Pons (tissue), 1 donor: ENCODE measurements at places on chromosomes 6 and 20.
A peak's percentile ranks its signal among the peaks of the same experiment; 100 is the strongest.

- no peak for DNase-seq
These were observed 13.8 kb downstream of the UCKL1 start for GRCh38 chr20:63942250-63942951.

GRCh38 chr6:47446669-47447330, 30.8 kb upstream of the CD2AP start:
- DNase-seq = no peak

DNA sequence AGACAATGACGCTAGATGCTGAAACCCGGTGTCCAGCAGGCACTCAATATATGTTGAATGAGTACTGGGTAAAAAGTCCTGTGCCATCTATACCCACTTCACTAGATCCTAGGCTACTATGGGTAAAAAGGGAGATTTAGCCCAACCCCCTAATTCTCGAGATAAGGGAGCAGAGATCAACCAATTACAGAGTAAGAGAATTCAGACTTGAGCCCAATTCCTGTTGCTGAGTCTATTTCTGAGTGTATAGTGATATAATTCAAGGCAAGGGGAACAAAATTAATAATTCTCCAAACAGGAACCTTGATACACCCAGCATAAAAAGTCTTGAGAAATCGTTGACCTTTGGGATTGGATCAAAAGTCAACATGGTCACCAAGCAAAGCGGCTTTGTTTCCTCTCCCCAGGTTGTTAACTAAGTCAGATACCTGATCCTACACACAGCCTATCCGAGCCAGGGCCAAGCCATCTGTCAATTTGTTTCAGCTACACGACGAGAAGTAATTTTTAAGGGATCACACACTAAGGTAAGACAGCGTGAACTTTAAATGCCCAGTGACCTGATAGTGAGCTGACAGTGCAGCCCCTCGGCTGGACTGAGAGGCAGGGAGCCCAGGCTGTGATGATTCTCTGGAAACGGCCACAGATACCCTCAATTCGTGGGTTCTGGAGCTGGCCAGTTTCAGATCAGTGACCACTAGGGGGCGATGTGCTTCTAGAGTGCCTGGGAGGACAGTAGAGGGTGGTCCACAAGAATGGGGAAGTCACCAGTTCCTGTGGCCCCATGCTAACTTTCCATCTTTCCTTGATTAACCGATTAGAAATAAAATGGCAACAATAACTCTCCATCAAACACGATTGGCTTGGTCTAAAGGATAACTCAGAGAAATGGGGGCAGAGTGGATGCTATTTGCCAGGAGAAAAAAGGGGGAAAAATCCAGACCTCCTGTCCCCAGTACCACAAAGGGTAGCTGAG, 46.2 kb downstream of the SLC22A23 start:
- peak; percentile 81 for DNase-seq

DNA sequence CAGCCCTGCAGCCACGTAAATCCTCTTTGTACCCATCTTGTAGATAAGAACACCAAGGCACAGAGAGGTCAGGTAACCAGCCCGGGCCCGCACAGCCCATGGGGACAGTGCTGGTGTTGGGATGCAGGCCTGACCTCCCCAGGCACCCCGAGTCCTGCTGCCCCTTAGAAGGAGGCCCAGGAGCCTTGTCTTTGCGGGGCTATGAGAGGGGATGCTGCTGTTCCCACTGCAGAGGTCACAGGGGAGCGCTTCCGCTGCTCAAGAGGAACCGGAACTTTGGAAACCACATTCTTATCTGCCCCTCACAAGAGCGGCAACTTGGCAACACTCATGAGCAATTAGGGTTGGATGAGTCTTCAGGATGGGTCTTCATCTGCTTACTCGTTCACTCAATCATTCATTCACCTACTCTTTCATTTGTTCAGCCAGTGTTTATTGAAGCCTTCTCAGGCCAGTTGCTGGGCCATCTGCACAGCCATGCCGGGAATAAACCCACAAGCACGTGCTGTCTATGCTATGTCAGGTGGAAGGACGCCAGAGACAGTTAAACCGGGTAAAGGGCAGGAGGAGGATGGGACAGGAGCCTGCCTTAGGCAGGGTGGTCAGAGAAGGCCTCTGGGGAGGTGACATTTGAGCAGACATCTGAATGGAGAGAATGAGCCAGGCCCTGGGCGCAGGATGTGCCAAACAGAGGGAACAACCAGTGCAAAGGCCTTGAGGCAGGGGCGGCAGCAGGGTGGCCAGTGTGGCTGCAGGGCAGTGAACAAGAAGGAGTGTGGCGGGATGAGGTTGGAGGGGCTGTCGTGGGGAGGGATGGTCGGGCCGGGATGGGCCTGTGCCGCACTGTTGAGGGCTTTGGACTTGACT, 60.8 kb downstream of the RBM38 start:
- DNase-seq = no peak

GRCh38 chr6:24898676-24899075, 37.1 kb downstream of the RIPOR2 start:
- DNase-seq = no peak

DNA sequence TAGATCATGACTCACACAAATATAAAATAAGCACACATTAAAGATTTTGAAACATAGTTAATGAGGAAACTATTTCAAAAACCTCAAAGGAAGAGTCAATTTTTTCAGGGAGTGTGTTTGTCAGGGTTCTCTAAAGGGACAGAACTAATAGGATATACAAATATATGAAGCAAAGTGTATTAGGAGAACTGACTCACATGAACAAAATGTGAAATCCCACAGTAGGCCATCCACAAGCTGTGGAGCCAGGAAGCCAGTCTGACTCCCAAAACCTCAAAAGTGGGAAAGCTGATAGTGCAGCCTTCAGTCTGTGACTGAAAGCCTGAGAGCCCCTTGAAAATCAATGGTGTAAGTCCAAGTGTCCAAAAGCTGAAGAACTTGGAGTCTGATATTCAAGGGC, 898.0 kb upstream of the EYS start:
- DNase-seq = no peak

DNA sequence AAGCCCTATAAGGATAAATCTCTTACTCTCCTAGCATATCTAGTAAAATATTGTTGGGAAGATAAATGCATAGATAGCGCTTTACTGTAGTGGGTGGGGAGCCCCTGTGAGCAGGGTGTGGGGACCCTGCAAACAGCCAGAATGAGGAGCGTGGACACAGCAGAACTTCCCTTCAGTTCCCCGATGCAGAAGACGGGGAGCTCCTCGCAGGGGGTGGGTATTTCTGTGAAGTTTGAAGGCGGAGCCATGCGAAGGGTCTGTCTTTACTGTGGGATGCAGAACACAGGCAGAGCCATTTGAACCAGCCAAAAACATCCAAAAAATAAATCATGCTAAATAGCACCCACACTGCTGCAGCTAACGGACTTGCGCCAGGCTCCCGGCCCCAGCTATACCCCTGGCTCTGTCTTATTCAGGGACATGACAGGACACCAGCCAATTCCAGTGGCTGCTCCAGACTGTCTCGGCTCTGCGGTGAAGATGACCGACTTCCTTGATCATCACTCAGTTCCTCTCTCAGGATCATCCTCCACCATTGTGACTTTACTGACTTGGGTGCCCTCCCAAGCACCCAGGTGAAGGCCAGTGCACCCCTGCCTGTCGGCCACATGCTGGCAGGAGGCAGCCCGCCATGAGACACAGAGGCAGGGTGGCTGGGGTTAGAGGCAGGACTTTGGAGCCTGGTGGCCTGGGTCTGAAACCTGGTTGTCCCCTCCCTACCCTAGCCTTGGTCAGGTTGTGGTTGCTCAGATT, 134.5 kb downstream of the SMOC2 start:
- no peak for DNase-seq

DNA sequence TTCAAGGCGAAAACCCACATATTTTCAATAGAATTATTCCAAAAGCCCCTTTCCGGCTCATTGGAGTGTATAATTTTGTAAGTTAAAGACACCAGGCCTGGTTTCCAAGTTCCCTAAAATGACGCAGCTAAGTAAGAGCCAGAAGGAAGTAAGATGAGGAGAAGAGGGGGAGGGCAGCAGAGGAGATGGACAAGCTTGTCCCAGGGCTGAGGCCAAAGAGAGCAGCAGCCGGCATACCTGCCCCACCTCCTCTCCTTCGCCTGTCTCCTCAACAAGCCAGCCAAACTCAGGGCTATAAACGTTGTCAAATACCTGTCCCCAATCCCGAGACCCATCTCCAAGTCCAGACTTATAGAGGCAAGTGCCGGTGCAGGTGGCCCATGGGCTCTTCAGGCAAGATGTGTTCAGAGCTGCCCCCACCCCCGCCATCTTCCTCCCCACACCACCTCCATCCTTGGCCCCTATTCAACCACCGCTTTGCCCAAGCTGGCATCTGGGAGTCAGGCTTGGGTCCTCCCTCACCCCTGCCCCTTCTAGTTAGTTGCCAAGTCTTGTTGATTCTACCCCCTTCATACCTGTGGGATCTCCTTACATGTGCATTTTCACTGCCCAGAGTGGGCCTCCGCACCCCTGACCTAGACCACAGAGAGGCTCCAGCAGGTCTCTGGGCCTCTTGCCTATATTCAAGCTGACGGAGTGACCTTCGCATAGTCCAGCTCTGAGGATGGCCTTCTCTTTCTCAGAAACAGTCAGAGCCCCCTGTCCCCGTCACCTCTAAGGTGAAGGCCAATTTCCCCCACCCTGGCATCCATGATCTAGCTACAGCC, 75.7 kb upstream of the SIRPA start:
- peak; percentile 72 for DNase-seq

- no peak for DNase-seq
These were observed 757 bp upstream of the SAMD3 start for GRCh38 chr6:130223508-130223907.

DNA sequence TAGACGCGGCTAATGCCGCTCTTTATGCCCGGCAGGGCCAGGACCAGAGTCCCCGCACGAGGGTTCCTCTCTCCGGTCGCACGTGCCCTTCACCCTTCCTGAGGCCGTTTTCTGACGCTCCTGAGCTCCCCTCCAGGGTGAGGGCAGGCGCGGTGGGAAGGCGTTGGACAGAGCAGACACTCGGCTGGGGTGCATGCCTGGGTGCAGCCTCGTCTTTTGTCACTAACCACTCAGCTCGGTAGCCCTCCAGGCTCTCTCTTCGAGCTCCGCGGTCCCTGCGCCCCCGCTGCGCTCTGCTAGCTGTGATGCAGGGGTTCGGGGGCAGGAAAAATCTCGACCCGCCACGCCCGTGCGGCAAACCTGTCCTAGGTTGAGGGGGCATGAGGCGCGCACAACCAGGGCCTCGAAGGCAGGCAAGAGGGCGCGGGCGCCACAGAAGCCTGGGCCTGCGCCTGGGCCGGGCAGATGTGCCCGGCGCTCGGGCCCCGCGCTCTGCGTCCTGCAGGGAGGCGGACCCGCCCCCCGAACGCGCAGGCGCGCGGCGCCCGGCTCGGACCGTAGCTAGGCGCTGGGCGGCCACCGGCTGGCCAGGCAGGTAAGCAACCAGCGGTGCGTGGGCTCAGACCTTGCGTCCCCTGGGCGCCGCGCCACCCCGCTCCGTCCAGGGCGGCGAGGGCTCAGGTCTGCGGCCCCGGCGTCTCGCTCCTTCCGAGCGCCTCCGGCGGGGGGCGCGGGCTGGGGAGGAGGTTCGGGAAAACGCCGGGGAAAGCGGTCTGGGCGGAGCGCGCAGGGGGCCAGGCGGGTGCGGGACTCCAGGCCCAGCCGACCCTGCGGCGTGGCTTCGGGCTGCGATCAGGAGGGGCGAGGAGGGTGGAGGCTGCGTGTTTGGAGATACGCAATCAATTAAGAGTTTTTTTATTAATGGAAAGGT, at the start of gene L3MBTL1:
TSS of gene L3MBTL1 (plus strand) at position 548 of the 931 bp plus-strand sequence. CDS start 5,807 bp downstream, outside the sequence.
- DNase-seq = no peak

GRCh38 chr6:35042031-35042815, 98.9 kb downstream of the TCP11 start:
- DNase-seq = no peak

GRCh38 chr6:5723841-5724691, 282.7 kb downstream of the NRN1 start:
- DNase-seq = peak; percentile 72

DNA sequence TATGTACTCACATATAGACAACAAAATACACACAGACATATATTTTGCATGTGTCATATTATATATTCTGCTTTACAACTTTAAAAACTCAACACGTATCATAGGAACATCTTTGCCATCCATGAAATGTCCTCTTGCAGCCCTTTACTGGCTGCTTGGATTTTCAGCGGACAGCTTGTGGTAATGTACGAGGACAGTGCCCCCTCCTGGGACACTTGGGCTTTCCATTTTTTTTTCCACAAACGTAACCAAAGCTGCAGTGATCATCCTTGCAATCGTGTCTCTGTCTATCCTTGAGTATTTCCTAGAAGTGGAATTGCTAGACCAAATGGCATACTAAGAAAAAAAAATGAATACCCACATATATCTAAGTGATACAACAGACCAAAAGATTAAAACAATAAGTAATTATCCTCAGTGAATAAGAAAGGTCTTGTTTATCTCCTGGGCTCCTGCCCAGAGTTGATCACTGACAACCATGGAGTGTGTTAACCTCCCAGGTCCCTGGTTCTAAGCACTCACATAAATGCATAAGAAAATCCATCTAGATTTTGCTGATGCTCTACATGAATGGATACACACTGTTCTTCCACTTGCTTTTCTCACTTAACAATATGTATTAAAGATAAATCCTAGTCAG, 18.1 kb downstream of the BPI start:
- peak; percentile 90 for DNase-seq

- DNase-seq = no peak
These were observed 119.2 kb downstream of the MRPL14 start for GRCh38 chr6:44007818-44008621.

- peak; percentile 60 for DNase-seq
These were observed 7.0 kb downstream of the RCAN2 start for GRCh38 chr6:46484081-46484820.

- no peak for DNase-seq
These were observed 185.7 kb downstream of the MTHFD1L start for GRCh38 chr6:151051164-151051563.

GRCh38 chr6:166815629-166816028, 140.7 kb downstream of the RNASET2 start:
- no peak for DNase-seq

- no peak for DNase-seq
These were observed 436.8 kb upstream of the IRAK1BP1 start for GRCh38 chr6:78430521-78430920.

DNA sequence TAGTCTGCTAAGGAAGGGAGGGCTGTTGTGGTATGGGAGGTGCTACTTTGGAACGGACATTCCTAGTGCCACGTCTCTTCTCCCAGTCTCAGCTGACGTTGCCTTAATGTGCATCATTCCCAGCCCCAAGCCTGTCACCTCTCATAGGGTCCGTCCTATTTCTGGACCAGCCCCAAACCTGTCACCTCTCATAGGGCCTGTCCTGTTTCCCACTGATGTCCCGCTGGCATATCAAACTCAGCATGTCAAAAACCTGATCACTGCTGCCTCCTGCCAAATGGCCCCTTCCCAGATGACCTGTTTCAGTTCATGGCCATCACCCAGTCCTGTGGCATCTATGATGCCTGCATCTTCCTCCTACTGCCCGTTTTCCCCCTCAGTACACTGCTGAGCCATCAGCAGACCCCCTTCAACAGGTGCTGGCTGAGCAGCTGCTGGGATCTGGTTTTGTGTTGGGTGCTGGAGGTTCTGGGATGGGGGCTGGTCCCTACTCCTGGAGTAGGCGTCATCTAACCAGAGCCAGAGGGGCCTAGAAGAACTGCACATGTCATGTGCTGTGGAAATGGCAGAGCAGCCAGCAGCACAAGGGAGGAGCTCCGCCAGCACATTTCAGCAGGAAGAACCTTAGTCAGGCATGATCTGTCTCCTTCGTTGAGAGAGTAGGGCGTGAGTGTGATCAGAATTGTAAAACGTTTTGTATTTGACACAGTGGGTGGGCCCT, 3.3 kb downstream of the ENTPD6 start:
- no peak for DNase-seq

- DNase-seq = peak; percentile 22
These were observed 10.9 kb upstream of the SLC22A7 start for GRCh38 chr6:43286980-43287716.

- DNase-seq = no peak
These were observed 35.7 kb upstream of the IER3 start for GRCh38 chr6:30779850-30780641.
